ENCODE measurements at places on chromosomes 6 and 20.

- no peak for DNase-seq
Observed at GRCh38 chr6:31402324-31403282, 792 bp upstream of the MICA start.

GRCh38 chr6:4377603-4378002, 242.2 kb upstream of the ECI2 start:
- DNase-seq, result no peak

DNA sequence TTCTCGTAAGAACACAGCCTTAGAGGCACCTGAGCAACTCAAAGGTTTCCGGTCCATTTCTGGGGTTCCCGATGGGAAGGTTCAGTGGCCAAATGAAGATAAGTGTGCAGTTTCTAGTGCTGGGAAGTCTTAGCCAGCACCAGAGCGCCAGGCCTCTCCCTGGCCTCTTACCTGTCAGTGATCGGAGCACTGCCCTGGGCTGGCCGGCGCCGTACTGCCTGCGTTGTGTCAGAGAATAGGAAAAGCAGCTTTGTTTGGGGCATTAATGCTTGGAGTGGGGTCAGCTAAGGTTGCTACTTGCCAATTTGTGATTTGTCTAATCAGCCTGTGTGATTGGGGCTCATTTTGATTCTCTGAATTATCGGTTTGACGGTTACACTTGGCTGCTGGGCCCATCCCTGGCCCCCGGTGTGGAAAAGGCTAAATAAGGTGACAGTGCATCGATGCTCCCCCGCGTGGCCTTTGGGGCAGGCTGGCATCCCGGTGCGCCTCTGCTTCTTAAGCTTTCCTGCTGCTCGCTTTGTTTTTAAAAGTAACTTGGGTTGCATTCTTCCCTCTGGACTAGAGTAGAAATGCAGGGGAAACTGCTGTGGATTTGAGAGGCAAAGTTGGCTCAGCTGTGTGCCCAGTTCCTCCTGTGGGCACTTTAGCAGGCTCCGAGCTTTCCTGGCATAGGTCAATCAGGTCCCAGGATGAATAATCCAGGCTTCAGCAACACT, 51.8 kb downstream of the TCP11 start:
- DNase-seq, result no peak

GRCh38 chr6:45896783-45897441, 118.7 kb downstream of the CLIC5 start:
- no peak for DNase-seq

DNA sequence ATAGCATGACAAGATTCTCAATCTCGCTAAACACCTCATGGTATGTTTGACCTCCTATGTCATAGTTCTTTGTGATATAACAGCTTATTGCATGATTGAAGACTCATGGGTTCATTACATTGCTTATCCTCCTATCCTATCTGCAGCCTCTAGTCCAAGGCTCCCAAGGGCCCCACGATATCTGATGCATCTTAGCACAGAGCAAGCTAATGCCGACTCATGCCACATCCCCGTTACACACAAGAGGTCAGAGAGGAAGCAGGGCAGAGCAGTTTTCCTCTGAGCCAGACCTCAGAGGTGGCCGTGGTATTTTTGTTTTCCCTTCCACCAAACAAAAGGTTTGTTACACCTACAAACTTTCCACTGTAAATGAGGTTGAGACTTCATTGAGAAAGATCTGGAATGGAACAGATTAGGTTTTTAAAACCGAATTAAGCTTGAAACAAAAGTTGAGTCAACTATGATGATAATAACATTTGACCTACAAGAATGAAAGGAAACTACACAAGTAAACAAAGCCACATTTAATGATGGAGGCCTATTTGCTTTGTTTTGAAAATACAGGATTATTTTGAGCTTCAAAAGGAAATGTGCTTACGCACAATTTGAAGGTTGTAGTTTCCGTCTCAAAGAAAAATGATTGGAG, 133.9 kb upstream of the MYLIP start:
- DNase-seq, result no peak

GRCh38 chr6:39251406-39251805, 22.1 kb upstream of the KCNK5 start:
- no peak for DNase-seq

- no peak for DNase-seq
Observed at GRCh38 chr6:57158658-57159057, 13.5 kb upstream of the BAG2 start.

GRCh38 chr20:18272451-18272850, 15.9 kb upstream of the ZNF133 start:
- no peak for DNase-seq

- no peak for DNase-seq
Observed at GRCh38 chr6:91606148-91606901, 1019.5 kb upstream of the MAP3K7 start.

GRCh38 chr6:108733706-108734265, 114.4 kb upstream of the ARMC2 start:
- no peak for DNase-seq

DNA sequence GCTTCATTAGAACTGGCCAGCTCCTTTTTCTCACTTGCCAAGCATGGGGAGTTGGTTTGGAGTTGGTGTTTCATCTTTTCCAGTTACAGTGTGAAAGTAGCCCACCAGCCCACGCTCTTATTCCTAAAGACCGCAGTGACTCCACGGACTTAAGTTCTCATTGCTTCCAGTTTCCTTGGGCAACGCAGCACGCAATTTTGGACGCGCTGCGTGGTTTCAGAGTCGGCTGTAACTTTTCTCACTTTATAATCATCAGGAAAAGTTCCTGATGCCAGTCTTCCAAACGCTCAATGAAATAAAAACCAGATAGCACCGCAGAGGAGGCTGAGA, 381 bp upstream of the PEX7 start:
- no peak for DNase-seq
